Stimulated activated CD8-positive, alpha-beta memory T cell treated with anti-CD3 and anti-CD28 coated beads, Interleukin-4, amount 100 ng/mL, for 1 hour (primary cell): ENCODE measurements at places on chromosomes 4 and X.

DNA sequence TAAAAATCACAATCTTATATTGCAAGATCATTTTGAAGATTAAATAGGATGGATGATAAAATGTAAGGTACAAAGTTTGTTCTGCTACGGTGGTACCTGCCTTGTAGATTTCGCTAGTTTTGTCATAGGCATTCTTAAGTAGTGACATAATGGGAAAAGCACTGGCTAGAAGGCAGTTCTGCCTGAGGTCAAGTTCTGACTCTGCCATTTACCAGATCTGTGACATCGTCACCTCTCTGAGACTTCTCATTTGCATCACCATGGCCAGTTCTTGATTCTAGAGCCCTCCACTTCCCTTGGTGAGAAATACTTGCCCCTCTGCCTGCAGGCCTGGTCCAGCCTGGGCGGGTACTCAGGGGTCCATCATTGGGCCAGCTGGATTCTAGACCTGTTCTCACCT lies 85.2 kb downstream of the HS3ST1 start:
- no peak for DNase-seq

DNA sequence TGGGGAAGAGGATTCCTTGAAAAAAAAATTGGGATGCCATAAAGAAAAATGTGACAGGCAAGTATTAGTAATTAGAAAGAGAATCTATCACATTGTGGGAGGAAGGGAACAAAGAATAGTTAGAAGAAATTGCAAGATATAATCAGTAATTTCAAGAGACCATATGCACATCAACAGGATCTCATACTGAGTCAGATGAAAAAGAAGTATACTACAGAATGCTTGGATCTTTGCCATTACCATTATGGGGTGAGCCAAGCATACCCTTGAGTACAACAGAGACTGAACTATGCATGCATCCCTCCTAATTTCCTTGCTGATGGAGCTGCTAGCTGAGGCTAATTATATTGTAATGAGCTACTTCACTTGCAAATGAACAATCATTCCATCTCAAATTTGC lies 287.6 kb downstream of the PAPSS1 start:
- DNase-seq, result no peak

GRCh38 chr4:107645604-107646003 lies 74.4 kb downstream of the PAPSS1 start:
- no peak for DNase-seq

DNA sequence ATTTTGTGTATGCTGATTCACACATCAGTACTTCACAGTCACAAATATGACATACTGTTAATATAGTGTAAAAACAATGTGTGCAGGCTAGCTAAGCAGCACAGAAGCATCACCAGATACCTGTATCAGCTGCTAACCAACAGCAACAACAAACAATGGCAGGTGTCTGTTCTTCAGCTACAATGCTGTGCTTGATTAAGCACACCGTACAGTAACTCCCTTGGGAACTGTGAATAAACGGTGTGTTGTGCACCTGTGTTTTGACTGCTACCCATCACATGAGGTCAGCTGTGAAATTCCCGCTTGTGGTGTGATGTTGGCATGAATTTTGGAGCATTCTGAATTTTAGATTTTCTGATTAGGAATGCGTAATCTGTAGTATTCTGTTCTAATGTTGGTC lies 379.7 kb upstream of the FAT1 start:
- no peak for DNase-seq

DNA sequence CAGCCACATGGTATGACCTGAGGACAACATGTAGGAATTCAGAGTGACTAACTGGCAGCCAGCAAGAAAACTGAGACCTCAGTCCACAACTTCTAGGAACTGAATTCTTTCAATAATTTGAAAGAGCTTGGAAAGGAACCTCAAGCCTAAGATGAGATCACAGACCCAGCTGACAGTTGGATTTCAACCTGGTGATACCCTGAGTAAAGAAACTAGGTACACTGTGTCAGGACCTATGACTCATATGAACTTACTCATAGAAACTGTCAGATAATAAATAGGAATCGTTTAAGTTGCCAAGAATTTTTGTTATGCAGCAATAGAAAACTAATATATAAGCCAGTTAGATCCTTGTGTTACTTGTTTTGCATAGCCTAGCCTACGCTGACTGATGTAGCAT lies 102.4 kb upstream of the DCAF12L1 start:
- no peak for DNase-seq

DNA sequence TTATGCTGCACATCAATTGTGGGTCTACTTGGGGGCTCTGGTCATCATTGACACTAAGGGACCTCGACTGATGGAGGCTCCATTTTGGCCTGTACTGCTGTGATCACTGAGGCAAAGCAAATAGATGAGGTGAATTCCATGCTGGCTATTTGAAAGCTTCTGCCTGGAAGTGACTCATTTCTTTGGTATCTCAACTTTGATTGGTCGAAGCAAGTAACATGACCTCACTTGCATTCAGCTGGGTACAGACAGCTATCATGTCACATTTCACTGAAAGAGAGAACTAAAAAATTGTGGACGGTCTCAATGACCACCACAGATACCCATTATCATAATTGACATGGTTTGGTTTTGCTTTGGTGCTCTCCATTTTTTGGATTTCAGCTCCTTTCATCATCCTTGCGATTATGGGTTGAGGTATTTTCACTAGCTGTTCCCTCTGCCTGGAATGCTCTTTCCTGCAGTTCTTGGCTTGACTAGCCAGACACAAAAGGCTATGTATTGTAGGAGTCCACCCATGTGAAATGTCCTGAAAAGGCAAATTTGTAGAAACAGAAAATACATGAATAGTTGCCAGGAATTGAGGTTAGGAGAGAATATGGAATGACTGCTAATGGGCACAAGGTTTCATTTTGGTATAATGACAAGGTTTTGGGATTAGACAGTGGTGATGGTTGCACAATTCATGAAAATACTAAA lies 369.2 kb upstream of the LCORL start:
- no peak for DNase-seq

DNA sequence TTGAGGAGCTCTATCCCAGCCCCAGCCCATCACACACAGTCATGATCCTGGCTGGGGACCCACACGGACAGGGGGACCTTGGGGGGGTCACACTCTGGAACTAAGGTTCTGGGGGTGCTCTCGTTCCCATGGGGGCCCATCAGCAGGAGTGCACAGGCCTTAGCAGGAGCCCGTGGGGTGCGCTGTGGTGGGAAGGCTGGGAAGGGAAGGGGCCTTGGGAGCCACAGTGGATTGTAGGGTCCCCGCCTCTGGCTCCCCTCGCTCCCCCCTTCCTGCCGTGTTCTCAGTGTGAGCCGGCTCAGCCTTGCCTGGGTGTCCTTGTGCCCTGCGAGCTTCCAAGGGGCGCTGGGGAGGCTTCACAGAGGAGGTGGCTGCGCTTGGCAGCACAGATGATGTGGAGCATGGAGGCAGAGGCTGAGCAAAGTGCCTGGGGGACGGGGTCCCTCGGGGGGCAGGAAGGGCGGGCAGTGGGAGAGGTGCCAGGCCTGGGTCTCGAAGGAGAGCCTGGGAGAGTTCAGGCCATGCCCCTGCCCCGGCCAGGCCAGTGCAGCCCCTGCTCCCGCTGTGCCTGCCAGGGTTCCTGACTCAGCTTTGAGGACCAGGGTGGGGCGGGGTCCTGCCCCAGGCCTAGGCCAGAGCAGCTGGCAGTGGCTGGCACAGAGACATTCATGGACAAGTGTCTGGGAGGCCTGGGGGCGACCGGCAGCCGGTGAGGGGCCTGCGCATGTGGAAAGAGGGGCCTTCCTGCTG lies 5.5 kb upstream of the HGFAC start:
- no peak for DNase-seq

DNA sequence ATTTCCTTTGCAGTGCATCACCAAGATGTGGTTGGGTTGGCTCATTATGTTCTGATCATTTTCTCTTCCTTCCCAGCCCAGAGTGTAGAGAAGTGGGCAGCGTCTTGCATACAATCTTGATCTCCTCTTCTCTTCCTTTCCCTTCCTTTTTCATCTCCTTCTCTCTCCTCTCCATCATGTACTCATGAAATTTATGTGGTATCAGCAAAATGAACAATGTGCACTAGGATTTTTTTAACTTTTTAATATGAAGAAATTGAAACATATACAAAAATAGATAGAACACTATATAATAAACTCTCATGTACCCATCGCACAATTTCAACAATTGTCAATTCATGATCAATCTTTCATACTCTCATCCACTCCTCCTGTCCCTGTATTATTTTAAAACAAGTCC lies 593.5 kb downstream of the BCOR start:
- no peak for DNase-seq

GRCh38 chr4:6410664-6411063 lies 61.8 kb downstream of the PPP2R2C start:
- no peak for DNase-seq

- DNase-seq, result peak; percentile 2
Observed at GRCh38 chrX:70755850-70756249, 152.7 kb downstream of the TEX11 start.

DNA sequence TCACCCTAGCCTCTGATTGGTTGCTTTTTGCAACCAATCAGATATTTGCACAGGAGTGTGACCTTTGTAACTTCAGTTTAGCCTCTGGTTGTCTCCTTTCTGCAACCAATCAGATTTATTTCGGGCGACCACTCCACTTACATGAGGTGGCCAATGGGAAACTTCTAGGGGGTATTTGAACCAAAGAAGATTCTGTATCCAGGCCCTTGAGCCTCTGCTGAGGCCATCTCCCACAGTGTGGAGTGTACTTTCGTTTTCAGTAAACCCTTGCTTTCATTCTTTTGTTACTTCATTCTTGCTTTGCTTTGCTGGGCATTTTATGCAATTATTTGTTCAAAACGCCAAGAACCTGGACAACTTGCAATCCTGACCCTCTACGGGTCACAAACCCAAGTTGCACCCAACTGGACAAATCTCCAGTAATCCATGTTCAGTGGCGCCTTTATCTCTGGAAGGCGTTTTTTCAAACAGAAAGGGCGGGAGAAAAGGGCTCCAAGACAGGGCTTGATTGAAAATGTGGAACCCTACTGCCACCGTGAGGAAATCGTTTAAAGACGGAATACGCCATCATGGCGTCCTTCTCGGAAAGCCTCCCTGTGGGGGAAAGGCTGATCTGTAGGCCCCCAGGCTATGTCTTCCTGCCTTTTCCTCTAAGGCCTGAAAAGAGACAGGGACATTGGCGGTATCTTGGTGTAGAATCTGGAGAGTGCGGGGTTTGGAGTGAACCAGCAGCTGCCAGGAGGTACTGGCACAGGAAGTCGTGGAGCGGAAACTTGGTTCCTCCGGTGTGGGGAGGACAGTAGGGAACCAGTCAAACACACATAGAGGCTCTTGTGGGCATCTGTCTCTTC lies 184.6 kb downstream of the OR13H1 start:
- DNase-seq, result no peak

- DNase-seq, result no peak
Observed at GRCh38 chrX:116756958-116757357, 294.2 kb upstream of the CT83 start.

GRCh38 chrX:100698551-100698950 lies 33.4 kb downstream of the SYTL4 start:
- DNase-seq, result no peak

DNA sequence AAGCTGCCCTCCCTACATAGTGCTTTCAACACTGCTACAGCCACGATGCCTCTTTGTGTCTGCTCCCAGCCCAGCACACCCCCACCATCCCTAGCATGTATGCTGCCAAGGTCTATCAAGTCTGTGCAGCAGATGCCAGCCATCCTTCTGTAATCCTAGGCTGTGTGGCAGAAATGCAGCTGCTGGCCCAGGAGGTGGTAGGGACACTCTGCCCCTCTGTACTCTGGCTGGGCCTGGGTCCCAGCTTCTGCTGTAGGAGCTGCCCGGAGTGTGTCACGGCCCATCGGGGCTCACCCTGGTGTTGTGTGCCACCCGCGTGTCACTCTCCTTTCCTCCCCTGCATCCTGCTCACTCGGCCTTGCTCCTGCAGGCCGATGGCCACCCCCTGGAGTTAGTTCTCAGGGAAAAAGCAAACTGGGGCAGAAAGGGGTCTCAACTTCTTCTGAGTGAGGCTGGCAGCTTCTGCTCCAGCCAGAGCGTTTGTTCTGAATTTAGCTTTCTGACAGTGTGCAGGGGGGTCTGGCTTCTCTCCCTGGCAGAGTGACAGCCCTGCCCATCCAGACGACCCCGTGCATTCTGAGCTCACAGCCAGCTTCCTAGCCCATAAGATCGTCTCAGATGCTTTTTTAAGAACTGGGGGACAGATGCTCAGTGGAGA lies 22.7 kb downstream of the PSAPL1 start:
- DNase-seq, result no peak

- no peak for DNase-seq
Observed at GRCh38 chr4:119024102-119024501, 111.5 kb upstream of the MYOZ2 start.

DNA sequence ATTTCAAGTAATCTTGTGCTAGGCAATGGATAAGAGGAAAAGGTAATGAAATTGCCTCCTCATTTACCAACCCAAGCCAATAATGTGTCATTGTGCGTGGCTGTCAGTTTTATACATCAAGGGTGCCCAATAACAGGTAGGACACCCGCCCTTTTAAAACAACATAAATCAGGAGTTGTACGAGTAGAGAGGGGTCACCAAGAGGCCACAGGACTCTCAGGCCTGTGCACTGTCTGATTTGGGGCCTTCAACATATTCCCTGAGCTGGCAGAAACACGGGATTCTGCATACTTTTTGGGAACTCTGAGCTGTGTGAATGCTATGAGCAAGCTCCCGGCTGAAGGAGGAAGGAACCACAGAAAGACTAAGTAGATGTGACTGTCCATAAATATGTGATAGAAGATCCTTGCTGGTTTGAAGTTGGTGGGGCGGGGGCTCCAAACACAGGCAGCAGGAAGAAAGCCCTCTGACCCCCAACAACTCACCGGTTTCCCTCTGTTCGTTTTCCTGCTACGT lies 82.7 kb upstream of the MAML3 start:
- DNase-seq, result no peak

- no peak for DNase-seq
Observed at GRCh38 chr4:73343432-73343831, 60.7 kb upstream of the ALB start.

DNA sequence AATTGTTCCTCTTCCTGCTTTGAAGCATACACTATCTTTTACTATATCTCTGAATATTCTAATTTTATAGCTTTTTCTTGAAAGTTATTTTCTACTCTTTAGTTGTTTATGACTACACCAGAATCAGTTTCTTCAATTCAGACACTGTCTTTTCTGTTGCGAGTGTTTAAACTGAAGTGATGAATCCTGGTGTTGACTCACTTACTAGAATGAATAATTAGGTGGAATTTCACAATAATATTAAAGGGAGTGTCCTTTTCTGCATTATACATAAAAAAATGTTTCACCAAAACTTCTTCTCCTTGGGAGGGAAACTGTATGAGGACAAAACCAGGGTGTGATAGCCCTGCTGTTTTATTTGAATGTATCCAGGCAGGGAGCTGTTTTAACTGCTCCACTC lies 1383.1 kb downstream of the C4orf33 start:
- DNase-seq, result no peak

DNA sequence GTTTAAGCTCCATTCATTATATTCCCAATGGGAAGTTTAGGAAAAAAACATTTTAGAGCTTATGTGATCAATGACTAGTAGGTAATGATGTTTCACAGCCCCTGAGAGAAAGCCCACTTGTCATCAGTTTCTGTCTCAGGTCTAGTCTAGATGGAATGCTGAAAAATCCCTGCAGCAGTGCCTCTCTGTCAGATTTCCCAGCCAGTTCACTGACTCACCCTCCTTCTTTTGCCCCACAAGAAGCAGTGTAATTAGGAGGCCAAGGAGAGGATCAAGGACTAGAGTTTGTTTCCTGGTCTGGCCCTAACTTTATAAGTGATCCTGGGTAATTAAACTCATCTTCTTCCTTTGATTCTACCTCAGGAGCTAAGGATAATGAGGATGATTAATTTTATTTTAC lies 118.7 kb upstream of the ANXA3 start:
- no peak for DNase-seq
